NCI-H1417 treated with DMSO at 0.1 percent for 48 hours (cell line): ENCODE measurements at places on chromosomes 5 and 9.

- DNase-seq = no peak
Observed at GRCh38 chr9:82140471-82140870, 151.9 kb downstream of the SPATA31D1 start.

GRCh38 chr9:132750668-132751067 is 80.4 kb downstream of the GTF3C4 start:
- DNase-seq = no peak

GRCh38 chr5:113371721-113372196 is 63.0 kb downstream of the TSSK1B start:
- no peak for DNase-seq

DNA sequence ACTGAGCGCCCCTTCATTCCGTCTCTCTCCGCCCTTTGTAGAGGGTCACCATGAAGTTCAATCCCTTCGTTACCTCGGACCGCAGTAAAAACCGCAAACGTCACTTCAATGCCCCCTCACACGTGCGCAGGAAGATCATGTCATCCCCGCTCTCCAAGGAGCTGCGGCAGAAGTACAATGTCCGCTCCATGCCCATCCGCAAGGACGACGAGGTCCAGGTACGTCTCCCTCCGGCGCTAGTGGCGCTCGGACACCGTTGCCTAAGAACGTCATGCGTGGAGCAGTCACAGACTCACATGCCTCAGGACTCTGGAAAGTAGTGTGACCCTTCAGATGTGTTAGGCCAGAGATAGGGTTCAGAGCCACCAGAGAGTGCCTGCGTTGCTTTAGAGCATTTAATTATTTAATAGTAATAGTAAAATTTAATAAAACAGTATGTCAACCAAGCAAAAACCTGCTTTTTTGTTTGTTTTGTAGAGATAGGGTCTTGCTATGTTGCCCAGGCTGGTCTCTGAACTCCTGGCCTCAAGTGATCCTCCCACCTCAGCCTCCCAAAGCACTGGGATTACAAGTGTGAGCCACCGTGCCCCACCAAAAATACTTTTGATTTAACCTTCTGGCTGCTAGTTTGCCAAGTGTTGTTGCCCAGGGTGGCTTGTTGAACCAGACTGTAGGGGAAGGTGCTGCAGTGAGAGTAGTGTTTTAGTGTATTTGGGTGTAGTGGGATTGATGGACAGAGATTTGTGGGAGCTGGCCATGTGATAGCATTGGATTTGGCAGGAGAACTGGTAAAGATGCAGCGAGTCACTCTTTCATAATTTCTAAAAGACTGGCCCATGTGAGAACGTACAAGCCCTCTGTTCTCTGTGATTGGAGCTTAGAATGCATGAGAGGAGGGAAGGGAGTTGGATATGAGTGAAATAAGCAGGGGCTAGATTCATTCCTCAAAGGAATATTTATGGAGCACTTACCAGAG is 888 bp downstream of the RPL26L1 start:
- DNase-seq = no peak

- no peak for DNase-seq
Observed at GRCh38 chr5:134189031-134189430, 12.3 kb upstream of the SKP1 start.

DNA sequence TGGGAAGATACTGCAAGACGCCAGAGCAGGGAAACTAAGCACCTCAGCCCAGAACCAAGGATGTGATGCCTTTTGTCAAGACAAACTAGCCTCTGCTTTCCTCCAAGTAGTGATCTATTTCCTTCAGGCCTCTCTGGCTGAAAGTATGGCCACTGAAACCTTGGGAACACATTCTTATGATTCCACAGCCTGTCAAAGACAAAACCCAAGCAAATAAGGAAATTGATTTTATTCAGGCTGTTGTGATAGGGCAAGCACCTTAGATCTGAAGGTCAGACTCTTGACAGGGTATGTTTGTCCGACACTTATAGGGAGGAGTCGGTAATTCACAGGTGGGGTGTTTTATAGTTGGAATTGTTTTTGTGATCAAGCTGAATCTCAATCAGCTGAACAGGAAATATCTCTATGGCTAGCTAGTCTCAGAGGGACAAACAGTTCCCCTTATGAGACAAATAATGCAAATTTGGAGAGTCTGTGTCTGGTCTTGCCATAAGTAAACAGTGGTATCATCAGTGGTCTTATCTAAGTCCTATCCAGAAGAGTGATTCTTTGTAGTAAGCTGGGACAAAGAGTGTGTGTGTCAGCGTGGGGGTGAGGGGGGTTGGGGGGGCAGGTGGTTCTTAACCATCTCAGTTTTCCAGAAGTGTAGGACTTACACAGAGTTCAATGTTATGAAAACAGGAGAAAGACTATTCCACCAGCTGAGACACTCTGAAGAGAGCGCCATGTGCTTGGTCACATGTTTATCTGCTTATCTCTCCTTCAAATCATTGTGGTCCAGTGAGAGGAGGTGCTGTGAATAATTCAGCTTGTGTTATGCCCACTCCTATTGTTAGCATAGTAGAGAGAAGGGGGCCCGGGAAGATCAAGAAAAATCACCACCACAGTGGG is 6.7 kb upstream of the ZCCHC10 start:
- DNase-seq = no peak

DNA sequence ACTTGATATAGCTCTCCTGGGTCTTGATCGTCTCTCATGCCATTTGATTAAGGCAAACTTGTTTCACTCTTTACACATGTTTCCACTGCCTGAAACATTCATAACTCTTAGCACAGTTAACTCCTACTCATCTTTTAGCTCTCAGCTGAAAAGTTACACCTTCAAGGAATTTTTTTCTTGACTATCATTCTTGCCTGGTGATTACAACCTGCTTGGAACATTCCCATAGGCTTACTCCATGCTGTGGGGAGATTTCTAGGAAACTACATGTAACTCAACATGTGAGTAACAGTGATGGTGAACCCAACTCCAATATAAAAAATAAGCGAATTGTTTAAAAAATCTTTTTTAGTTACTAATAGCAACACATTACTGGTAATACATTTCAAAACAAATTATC is 224.1 kb upstream of the MPDZ start:
- no peak for DNase-seq
